ENCODE measurements at places on chromosomes 7 and 10.

DNA sequence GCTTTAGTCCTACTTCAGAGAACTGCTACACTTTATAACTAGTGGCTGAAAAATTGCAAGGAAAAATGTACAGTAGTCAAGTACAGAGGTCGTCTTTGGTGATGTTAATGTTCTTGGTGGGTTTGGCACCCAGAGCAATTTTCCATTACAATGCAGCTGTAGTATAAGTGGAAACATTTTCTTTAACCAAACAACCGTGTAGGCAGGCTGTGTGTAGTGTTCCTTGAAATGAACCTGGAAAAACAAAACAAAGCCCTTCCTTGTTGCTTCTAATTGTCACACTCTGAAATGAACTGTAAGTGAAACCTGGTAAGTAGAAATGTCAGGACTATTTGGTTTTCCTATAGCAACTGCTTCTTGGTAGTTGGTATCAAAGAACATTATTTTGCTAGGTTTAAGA, 256.9 kb downstream of the MDFIC start:
- DNase-seq: no peak

- no peak for DNase-seq
These were observed 37.5 kb downstream of the PTN start for GRCh38 chr7:137305901-137306621.

- peak; percentile 69 for DNase-seq
These were observed 669 bp upstream of the AP5Z1 start for GRCh38 chr7:4774658-4775249.

DNA sequence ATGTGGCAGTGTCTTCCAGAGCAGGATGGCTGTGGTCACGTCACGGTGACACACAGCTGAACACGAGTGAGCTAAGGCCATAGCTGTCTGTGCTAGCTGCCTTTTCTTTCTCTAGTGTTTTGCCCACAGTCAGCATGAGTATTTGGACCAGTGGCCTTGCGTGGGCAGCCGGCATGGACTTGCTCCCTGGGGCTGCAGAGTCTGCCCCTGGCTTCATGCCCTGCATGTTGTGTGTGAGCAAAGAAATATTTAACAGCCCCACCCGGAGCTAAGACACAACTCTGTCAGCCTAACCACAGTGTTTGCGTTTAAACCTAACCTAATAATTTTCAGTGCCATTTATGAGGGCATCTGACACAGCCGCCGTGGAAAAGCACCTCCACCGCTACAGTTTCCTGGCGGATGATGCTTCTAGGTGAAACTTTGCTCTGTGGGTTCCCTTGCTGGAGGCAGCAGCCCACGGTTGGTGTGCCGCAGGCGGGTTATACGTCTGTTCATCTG, 14.6 kb downstream of the CHST12 start:
- DNase-seq: no peak

DNA sequence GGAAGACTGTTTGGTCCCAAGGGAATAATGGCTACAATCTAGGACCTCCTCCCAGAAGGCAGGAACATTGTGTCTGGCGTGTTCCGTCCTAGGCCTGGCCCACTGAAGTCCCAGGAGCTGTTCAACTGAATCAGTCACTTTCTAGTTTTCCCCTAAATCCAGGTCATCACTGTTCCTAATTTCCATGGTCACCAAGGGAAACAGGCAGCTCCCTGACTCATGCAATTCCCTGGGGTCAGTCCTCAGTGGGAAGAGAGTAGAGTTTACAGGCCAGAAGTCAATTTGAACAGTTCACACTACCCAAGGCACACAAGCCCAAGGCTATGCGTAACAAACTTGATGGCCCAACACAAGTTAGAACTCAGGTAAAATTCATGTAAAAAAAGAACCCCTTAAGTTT, 44.0 kb downstream of the CREB3L2 start:
- no peak for DNase-seq

DNA sequence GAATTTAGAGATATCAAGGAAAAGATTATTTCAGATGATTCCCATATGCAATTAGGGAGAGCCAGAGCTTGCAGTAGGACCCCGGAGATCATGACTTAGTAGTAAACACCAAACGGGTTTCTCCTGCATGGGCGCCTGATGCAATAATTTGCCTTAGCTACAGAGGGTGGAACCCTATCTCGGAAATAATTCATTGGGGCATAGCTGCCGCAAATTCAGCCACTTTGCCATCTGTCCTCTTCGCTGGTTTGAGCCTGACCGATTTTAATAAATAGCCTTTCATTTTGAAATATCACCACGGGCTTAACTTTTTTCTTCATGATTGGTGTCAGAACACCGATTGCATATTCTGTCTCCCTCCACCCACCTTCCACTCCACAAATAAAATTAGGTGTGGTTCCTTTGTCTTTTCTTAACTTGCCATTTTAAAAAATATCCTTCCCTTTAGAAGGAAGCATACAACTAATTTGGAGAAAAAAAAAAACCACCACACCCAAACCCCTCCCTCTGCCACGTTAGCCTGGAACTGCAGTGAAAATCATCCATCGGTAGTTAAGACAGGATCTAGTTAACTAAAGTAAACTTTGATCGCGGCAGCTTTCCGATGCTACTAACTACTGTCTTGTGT, 1.4 kb downstream of the GARS1 start:
- no peak for DNase-seq

- no peak for DNase-seq
These were observed 15.5 kb upstream of the VOPP1 start for GRCh38 chr7:55587687-55588378.

GRCh38 chr10:96310321-96310669, 6.1 kb downstream of the DNTT start:
- no peak for DNase-seq

GRCh38 chr10:95547197-95547596, 14.0 kb downstream of the SORBS1 start:
- no peak for DNase-seq

DNA sequence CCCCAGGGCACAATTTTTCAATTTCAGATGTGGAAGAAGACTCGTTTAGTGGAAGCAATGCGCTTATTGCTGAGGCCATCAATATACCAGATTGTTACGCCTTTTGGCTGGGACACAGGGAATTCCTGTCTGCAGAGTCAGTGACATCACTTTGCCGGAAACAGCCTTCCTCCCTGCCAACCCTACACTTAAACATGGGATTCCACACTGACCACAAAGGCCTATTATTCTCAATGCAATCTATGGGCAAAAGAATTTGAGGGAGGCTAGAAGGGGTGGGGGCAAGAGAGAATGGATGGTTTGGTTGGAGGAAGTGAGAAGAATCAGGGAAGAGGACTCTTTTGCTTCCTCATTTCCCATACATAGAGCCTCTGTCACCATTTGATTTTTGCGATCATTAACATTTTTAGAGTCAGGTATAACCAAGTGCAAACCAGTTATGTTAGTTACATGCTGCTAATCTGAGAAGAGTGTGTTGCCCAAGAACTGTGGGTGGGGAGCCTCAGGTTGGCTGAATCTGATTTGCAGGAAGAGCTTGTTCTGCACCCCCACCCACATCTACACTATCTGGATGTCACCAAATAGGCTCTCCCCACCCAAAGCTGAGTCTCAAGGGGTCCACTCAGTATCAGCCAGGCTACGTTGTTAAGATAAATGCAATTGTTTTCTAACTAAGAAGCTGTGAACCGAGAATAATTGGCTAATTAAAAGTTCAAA, 58.2 kb downstream of the ENTPD1 start:
- no peak for DNase-seq

DNA sequence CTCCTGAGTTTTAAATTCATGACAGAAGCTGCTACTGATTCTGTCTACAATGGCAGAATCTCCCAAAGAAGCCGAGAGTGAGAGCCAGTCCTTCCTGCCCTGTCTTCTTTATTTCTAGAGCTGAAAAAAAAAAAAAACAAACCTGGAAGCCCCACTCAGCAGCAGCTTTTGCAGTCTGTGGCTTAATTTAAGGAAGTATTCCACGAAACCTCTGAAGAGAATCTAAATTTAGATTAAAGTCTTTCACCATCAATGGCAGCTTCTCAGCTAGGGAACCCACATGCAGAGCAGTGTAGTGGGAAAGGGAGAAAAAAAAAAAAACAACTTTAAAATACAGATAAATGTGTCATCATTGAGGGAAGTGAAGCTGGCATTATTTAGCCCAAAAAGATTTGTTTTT, 23.4 kb downstream of the SMURF1 start:
- DNase-seq: no peak

- no peak for DNase-seq
These were observed 25.3 kb downstream of the IKZF1 start for GRCh38 chr7:50329775-50330174.

DNA sequence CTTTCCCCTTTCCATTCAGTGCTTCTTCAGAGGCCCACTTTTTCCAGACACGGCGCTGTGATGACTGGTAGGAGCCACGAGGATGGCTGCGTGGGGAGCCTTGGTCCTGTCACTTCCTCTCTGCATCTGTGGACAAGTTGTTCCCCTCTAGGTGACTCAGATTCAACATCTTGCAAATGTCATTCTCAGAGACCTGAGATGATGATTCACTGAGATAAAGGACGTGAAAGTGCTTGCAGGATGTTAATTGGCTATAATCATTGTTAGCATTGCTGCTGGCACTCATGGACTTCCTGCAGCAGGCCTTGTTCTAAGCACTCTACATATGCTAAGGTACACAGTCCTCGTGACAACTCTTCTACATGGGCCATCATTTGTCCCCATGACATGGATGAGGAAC, 489.8 kb upstream of the ZMIZ1 start:
- no peak for DNase-seq

DNA sequence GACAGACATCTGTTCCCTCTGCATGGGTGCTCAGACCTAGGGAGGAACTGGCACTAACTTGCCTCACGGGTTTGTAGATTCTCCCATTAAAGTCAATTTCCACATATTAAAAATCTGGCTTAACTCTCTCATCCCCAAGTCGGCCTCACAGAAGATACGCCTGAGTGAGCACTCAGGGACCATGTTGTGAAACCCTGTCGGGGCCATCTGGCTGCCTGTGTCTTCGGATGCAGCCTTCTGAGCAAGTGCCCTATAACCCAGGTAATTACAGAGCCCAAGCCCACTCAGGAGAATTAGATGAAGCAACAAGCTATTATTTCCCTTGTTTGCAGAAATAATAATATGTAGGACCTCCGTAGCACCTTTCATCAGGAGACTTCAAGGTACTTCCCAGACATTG, 219.3 kb upstream of the GLI3 start:
- no peak for DNase-seq

- no peak for DNase-seq
These were observed 129.0 kb downstream of the INHBA start for GRCh38 chr7:41573862-41574261.

- no peak for DNase-seq
These were observed 3.7 kb downstream of the EN2 start for GRCh38 chr7:155461631-155462030.

GRCh38 chr7:47381134-47381495, 200.8 kb downstream of the TNS3 start:
- DNase-seq: no peak

GRCh38 chr10:11035301-11035991, 17.8 kb downstream of the CELF2 start:
- peak; percentile 71 for DNase-seq

DNA sequence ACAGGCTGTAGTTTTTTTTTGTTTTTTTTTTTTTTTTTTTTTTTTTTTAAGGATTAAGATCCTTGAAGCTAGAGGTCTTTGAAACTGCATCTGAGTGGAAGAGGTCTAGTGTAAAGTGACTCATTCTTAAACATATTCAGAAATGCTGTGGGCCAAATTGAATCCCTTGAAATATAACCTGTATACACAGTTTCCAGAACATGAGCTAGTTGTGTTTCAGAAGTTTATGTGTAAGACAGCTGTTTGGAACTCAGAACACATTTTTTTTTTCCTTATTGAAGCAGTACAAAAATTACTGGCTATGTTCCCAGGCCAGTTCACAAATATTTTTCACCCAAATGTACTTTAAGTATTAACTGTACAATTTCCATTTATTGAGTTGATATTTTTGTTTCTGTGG, 67.9 kb downstream of the PPP1R9A start:
- DNase-seq: no peak

GRCh38 chr7:130910949-130911944, 177.2 kb upstream of the KLF14 start:
- no peak for DNase-seq

GRCh38 chr7:2258661-2259365, 16.8 kb downstream of the NUDT1 start:
- DNase-seq: no peak

- DNase-seq: no peak
These were observed 118.2 kb downstream of the ANK3 start for GRCh38 chr10:60271319-60272040.

- no peak for DNase-seq
These were observed 281 bp upstream of the EXOC6 start for GRCh38 chr10:92848037-92848440.

GRCh38 chr7:102005933-102006480, 188.6 kb downstream of the CUX1 start:
- DNase-seq: no peak

- DNase-seq: no peak
These were observed 91.3 kb downstream of the PARD3 start for GRCh38 chr10:34723750-34724149.

DNA sequence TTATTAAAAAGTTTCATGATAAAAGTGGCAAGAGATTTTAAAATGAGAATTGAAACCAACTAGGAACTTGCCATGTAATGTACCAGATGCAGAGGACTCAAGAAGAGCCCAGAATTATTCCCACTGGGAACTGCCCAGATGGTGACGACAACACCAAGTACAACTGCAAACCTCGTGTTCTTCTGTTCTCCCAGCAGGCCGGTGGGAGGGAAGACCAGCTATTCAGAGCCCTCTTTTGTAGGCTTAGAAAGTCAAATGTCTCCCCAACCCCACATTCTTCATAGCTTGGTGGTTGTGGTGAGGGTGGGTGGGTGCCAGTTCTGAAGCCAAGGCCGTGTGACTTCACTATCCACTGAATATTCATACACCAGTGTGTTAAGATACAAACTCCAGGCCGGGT, 54.3 kb upstream of the ITGB1 start:
- DNase-seq: no peak

- no peak for DNase-seq
These were observed 15.5 kb downstream of the FRG2B start for GRCh38 chr10:133611079-133611478.

- no peak for DNase-seq
These were observed 22.1 kb upstream of the FBXW4 start for GRCh38 chr10:101716891-101717659.

DNA sequence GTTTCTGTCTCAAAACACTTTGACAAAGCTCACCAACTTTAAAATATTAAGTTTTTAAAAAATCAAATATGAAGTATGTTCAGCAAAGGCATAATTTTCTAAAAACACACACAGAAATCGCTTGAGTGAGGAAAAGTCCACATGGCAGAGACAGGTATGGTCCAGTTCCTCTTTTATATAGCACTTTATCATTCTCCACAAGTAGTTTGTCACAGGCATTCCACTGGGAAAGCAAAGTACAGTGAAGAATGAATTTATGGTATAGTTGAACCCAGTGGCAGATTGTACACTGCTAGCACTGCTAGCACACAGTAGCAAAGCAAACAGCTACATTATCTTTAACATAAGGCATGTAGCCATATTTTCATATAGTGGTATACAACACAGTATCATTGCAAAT, 102.3 kb downstream of the HECTD2 start:
- DNase-seq: no peak
